ENCODE measurements at places on chromosomes 3 and 15.

GRCh38 chr3:36812240-36812639 lies 47.9 kb upstream of the DCLK3 start:
- DNase-seq = no peak

GRCh38 chr3:197149-197827 lies 725 bp downstream of the CHL1 start:
- DNase-seq = peak; percentile 77

- DNase-seq = no peak
Measured at GRCh38 chr15:62753518-62754221, 288.9 kb upstream of the TPM1 start.

- no peak for DNase-seq
Measured at GRCh38 chr15:58357529-58358476, 74.0 kb upstream of the LIPC start.

- no peak for DNase-seq
Measured at GRCh38 chr3:141938011-141938500, 61.6 kb downstream of the ATP1B3 start.

DNA sequence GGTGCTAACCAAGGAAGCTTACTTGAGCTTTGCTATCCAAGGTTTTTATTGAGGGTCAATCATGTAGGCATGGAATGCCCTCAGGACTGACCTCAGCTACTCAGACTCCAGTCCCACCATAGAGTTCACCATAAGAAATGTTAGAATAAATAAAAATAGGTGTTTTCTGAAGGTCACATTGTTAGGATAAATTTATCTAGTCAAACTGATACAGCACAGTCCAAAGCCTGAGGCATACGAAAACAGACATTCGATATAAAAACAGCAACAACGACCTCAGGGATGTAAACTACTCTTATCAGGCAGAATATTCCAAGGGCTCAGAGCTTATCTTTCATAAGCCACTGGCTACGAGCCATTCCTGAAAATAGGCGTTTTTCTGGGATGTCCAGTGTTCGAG lies 690.6 kb downstream of the MCTP2 start:
- no peak for DNase-seq

All from retina (tissue), 1 donor.